ENCODE measurements at places on chromosomes 6 and 20. TPM values are rescaled to one million over a fixed set of nuclear protein-coding genes. Genes with fewer than 3 reads are reported as not detected.

The ALDH8A1 gene
- total RNA-seq = 1.8 TPM

GRCh38 chr20:8631271-8631670 lies 437.6 kb upstream of the PLCB4 start:
- no peak overlapping the region for H3K27ac ChIP-seq
- no peak for DNase-seq
- H3K36me3 ChIP-seq = no peaks in the 10 kb centered on the region
- H3K4me3 ChIP-seq = no peak overlapping the region
- no peaks in the 10 kb centered on the region for H3K27me3 ChIP-seq
- H3K4me1 ChIP-seq = no peaks in the 10 kb centered on the region

- no peak overlapping the region for H3K27ac ChIP-seq
- H3K4me1 ChIP-seq = peaks cover 8% of the 10 kb centered on the region
- peaks cover 7% of the 10 kb centered on the region for H3K36me3 ChIP-seq
- H3K27me3 ChIP-seq = no peaks in the 10 kb centered on the region
Measured at GRCh38 chr6:111837007-111837406, 36.2 kb downstream of the FYN start.

The ENPP5 gene
- 14.2 TPM for total RNA-seq

- peaks cover 54% of the 10 kb centered on the region for H3K36me3 ChIP-seq
- no peak for DNase-seq
Measured at GRCh38 chr20:31569163-31570020, 35.7 kb upstream of the ID1 start.

The FKBP5 gene
- total RNA-seq = 9.8 TPM

DNA sequence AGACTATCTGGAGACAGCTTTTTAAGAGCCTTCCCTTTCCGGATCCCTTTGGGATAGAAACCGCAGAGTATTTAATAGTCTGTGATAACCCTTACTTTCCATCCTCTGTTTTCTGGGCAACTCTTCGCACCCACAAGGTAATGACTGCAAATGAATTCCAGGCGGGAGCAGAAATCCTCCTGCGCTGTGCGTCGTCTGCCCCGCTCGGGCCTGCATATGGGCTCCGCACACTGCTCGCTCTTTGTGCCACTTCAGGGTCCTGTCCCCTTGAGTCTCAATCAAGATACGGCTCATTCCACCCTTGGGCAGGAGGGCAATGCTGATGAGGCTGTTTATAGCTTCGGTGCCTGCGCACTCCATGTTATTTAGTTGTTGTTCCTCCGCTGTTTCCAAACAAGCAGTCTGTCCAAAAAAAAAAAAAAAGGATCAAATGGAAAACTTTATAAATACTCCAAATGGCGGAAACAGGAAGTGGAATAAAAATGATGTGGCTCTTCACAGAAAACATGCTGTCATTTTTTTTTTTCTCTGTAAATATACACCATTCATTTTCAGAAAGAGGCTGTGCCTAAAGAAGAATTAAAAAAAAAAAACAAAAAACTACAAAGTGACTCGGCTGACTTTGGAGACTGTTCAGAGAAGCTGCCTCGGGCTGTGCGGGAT lies 169.6 kb upstream of the GMDS start:
- H3K4me3 ChIP-seq = no peak overlapping the region
- no peaks in the 10 kb centered on the region for H3K36me3 ChIP-seq
- no peak overlapping the region for H3K27ac ChIP-seq

The FOXF2 gene
- total RNA-seq = 1.7 TPM

DNA sequence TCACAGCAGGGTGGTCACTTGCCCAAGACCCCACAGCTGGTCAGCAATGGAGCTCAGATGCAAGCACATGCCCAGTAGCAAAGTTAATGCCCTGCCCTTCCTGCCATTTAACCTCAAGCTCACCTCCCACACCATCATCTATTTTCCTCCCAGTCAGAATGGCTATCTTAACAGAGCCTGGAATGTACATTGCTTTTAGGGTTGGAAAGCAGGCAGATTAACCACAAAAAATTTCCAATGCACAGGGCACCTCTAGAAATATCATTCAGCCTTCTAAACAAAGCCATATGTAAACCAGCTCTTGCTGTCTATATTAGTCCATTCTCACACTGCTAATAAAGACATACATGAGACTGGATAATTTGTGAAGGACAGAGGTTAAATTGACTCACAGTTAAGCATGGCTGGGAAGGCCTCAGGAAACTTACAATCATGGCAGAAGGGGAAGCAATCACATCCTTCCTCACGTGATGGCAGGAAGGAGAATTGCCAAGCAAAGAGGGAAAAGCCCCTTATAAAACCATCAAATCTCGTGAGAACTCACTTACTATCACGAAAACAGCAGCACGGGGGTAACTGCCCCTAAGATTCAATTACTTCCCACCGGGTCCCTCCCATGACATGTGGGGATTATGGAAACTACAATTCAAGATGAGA lies 106.9 kb downstream of the FYN start:
- no peaks in the 10 kb centered on the region for H3K36me3 ChIP-seq
- no peak overlapping the region for H3K27ac ChIP-seq
- no peaks in the 10 kb centered on the region for H3K27me3 ChIP-seq
- H3K4me3 ChIP-seq = no peak overlapping the region
- no peak for DNase-seq
- peaks cover 24% of the 10 kb centered on the region for H3K4me1 ChIP-seq

- DNase-seq = no peak
- no peak overlapping the region for H3K4me3 ChIP-seq
- no peaks in the 10 kb centered on the region for H3K27me3 ChIP-seq
- H3K27ac ChIP-seq = no peak overlapping the region
- H3K36me3 ChIP-seq = no peaks in the 10 kb centered on the region
- H3K4me1 ChIP-seq = no peaks in the 10 kb centered on the region
Measured at GRCh38 chr6:116191881-116192280, 62.0 kb downstream of the TSPYL4 start.

GRCh38 chr20:51862796-51863195 lies 60.5 kb upstream of the SALL4 start:
- no peaks in the 10 kb centered on the region for H3K4me1 ChIP-seq
- H3K27ac ChIP-seq = no peak overlapping the region
- H3K36me3 ChIP-seq = no peaks in the 10 kb centered on the region

- no peaks in the 10 kb centered on the region for H3K4me1 ChIP-seq
- no peak for DNase-seq
- H3K27ac ChIP-seq = no peak overlapping the region
- no peaks in the 10 kb centered on the region for H3K27me3 ChIP-seq
- no peaks in the 10 kb centered on the region for H3K36me3 ChIP-seq
Measured at GRCh38 chr20:21031666-21032065, 74.5 kb downstream of the LINC00237 start.

DNA sequence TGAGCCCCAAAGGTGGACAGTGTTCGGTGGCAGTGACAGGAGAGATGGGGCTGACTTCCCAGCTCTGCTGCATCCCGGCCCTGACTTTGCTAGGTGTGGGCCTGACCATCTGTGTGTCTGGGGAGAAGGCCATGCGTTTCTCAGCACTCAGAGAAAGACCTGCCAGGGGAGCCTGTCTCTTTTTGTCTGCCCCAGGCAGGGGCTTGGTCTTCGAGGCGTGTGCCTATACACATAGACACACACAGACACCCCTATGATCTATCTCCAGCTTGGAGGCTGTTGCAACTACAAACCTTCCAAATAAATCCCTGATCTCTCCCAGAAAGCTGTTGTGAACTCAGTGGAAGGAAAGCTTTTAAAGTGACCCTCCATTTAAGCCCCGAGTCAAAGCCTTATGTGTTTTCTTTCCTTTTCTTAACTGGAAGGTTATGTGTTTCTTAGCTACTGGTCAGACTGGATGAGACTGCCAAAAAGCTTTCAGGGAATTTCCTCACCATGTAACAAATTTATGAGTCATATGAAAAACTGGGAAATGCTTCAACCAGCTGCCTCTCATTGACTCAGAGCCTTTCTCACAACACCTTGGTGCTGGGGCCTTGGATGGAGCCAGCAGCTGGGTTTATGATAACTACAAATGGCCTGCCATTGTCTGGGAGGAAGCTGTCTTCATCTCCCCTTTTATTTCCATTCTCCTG lies 102.6 kb downstream of the CDC5L start:
- DNase-seq = no peak
- peak overlapping the region; percentile 19 for H3K27ac ChIP-seq
- H3K4me3 ChIP-seq = no peak overlapping the region
- no peaks in the 10 kb centered on the region for H3K36me3 ChIP-seq

DNA sequence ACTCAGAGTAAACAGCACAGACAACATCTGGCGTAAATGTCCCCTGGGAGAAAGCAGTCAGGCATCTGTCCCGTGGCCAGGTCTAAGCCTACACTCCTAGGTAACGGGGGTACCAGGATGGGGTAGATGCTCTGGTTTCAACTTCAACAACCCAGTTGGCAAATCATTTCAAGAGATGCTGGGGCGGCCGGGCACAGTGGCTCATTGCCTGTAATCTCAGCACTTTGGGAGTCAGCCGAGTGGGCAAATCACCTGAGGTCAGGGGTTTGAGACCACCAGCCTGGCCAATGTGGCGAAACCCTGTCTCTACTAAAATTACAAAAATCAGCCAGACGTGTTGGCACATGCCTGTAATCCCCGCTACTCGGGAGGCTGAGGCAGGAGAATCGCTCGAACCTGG lies 12.3 kb downstream of the PREX1 start:
- H3K4me1 ChIP-seq = peaks cover 51% of the 10 kb centered on the region
- no peak overlapping the region for H3K4me3 ChIP-seq
- no peak for DNase-seq
- H3K27me3 ChIP-seq = no peaks in the 10 kb centered on the region
- peaks cover 9% of the 10 kb centered on the region for H3K36me3 ChIP-seq
- H3K27ac ChIP-seq = no peak overlapping the region

GRCh38 chr6:16248271-16248853 lies 10.0 kb downstream of the GMPR start:
- peaks cover 2% of the 10 kb centered on the region for H3K27me3 ChIP-seq
- peaks cover 38% of the 10 kb centered on the region for H3K4me1 ChIP-seq
- DNase-seq = no peak
- no peaks in the 10 kb centered on the region for H3K36me3 ChIP-seq
- H3K27ac ChIP-seq = no peak overlapping the region

DNA sequence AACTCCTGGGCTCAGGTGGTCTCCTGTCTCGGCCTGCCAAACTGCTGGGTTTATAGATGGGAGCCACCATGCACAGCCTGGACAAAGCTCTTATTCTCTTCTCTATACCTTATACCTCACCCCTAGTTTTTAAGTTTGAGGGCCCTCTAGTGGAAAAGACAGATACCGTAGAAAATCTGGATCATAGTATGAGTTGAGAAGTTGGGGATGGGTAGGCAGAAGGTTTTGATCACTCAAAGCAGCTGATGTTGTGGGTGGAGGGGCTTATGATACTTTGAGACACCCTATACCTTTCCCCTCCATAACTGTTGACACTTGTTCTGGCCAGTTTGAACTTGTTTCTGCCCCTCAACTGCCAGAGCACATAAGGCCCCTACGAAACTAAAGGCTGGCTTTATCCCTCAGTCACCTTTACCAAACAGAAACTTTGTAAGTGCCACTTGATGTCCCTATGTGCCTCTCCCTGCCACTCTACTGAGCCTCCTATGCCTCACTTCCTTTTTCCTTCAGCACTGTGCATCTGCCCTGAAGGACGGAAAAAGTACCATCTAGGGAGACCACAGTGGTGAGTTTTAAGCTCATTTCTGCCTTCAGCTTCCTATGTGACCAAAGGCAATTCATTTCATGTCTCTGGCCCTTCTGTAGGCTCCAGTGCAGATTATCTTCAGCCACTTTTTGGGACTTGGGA lies 28.6 kb downstream of the RALY start:
- H3K27me3 ChIP-seq = no peaks in the 10 kb centered on the region
- no peak overlapping the region for H3K4me3 ChIP-seq
- no peak for DNase-seq
